ENCODE measurements at places on chromosomes 1 and 21. TPM values are rescaled to one million over a fixed set of nuclear protein-coding genes. Genes with fewer than 3 reads are reported as not detected.

- no peak for DNase-seq
- no peak overlapping the region for H3K4me3 ChIP-seq
- H3K36me3 ChIP-seq: no peaks in the 10 kb centered on the region
Observed at GRCh38 chr1:117570988-117571409, 34.8 kb upstream of the TENT5C start.

GRCh38 chr1:202861420-202862132 is 27.4 kb downstream of the RABIF start:
- H3K27ac ChIP-seq: no peak overlapping the region
- H3K4me1 ChIP-seq: peaks cover 3% of the 10 kb centered on the region
- H3K36me3 ChIP-seq: no peaks in the 10 kb centered on the region
- H3K4me3 ChIP-seq: peak overlapping the region; percentile 72
- peak; percentile 88 for DNase-seq

DNA sequence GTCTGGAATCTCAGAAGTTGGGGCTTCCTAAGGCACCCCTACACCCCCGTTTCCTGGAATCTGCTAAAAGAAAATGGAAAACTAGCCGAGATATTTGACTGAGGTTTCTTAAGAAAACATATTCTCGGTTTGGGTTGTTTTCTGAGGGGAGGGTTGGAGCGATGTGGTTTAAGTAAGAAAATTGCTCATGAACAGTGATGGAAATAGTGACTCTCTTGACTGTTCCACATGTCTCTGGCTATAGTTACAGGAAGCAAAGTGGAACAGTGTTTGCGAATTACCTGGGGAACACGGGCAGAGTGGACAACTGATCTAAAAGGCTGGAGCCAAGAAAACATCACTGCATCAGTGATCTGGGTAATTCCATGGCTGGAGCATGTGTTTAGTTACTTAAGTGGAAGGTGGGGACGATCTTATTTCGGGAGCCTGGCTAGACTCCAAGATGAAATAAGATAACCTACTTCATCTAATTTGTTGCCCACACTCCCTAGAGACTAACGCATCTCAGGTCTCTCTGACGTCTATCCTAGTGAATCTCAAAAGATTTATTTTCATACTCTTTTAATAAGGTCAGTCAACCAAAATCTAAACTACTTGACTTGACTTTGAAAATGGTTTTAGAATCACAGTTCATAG is 92.4 kb downstream of the KCNJ15 start:
- H3K36me3 ChIP-seq: no peaks in the 10 kb centered on the region
- no peaks in the 10 kb centered on the region for H3K27me3 ChIP-seq
- H3K27ac ChIP-seq: no peak overlapping the region

The ATP1A4 gene
- not detected for total RNA-seq

- no peaks in the 10 kb centered on the region for H3K27me3 ChIP-seq
- H3K27ac ChIP-seq: no peak overlapping the region
- peaks cover 3% of the 10 kb centered on the region for H3K4me1 ChIP-seq
Observed at GRCh38 chr1:6460301-6461050, 5.5 kb downstream of the TNFRSF25 start.

The FMO2 gene
- total RNA-seq: 11.3 TPM

The TNFRSF1B gene
- 27.6 TPM for total RNA-seq

DNA sequence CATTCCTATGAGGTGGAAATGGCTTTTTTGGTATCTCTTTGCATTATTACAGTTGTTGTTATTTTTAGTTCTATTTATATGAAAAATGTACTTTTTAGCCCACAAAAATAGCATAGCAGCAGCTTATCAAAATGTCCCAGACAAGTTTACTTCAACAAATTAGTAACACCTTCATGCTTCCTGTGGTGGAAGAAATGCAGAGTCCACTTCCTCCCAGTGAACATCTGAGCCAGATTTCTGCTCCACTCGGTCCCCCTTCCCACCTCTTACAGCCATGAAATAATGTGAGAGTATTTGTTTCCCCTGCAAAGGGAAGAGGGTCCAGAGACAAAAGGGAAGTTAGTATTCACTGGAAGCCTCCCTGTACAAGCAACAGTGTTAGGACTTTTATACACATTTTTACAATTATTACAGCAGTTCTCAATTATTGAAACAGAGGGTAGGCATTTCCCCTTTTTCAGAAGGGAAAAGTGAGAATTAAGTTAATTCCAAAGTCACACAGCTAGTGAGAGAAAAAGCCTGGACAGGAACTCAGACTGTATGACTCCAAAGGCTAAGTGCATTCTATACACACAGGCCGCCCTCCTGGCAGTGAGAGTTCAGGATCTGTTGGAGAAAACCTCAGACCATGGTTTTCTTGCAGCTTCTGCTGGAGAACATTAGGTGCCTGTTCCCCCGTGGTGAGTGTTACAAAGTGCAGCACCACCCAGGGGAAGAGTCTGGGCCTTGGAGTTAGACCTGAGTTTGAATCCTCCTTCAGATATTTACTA is 126.5 kb downstream of the PBX1 start:
- no peak for DNase-seq
- no peaks in the 10 kb centered on the region for H3K36me3 ChIP-seq
- peaks cover 7% of the 10 kb centered on the region for H3K4me1 ChIP-seq

DNA sequence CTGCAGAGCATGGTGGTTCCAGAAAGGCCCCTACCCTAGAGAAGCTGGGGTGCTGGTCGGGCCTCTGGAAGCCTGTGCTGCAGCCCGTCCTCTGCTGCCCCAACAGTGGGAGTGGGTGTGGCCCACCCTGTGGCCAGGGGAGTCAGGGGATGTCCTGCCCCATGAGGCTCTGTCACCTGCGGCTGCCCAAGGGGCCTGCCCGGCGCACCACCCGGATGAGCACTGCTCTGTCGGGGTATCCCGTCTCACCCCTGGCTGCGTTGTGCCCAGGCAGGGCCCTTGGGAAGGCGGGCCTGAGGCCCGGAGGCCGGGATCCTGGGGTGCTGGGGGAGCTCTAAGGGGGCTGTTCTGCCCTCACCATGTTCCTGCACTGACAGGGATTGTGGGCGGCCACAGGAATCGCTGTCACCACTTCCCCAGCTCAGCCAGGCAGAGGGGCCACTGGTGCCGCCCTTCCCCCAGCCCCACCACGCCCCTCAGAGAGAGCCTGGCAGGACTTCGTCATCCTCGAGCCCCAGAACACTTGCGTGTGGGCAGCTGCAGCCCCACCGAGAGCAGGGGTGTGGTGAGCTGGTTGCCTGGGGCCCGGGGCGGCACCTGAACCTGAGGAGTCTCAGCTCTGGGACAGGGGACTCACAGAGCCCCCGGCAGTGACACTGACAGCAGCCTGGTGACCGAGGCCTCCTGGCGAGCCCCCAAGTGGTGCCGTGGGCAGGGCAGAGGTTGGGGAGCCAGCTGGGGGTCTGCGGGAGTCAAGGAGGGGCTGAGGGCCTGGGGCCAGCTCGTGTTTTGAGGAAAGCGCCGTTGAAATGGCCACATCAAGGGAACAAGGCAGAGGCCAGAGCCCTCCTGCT is 20.2 kb downstream of the PANK4 start:
- H3K4me3 ChIP-seq: no peak overlapping the region
- no peaks in the 10 kb centered on the region for H3K4me1 ChIP-seq
- peaks cover 6% of the 10 kb centered on the region for H3K27me3 ChIP-seq
- peaks cover 3% of the 10 kb centered on the region for H3K36me3 ChIP-seq
- H3K27ac ChIP-seq: no peak overlapping the region
- no peak for DNase-seq

- no peak for DNase-seq
- H3K36me3 ChIP-seq: no peaks in the 10 kb centered on the region
- no peak overlapping the region for H3K4me3 ChIP-seq
- H3K27ac ChIP-seq: no peak overlapping the region
Observed at GRCh38 chr1:172477741-172478140, 33.9 kb upstream of the PIGC start.

DNA sequence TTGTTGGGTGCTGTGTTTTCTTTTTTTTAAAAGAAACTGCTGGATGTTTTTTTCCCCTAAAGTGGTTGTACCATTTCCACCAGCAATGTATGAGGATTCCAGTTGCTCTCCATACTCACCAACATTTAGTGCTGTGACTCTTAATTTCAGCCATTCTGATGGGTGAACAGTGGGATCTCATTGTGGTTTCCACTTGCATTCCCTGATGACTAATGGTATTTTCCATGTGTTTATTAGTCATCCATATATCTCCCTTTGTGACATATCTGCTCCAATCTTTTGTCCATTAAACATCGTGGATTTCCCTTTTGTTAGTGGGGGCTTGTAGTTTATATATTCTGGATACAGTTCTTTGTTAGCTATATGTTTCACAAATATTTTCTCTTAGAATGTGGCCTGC is 206.0 kb downstream of the CAMTA1 start:
- no peaks in the 10 kb centered on the region for H3K36me3 ChIP-seq
- no peak overlapping the region for H3K27ac ChIP-seq
- no peak overlapping the region for H3K4me3 ChIP-seq

DNA sequence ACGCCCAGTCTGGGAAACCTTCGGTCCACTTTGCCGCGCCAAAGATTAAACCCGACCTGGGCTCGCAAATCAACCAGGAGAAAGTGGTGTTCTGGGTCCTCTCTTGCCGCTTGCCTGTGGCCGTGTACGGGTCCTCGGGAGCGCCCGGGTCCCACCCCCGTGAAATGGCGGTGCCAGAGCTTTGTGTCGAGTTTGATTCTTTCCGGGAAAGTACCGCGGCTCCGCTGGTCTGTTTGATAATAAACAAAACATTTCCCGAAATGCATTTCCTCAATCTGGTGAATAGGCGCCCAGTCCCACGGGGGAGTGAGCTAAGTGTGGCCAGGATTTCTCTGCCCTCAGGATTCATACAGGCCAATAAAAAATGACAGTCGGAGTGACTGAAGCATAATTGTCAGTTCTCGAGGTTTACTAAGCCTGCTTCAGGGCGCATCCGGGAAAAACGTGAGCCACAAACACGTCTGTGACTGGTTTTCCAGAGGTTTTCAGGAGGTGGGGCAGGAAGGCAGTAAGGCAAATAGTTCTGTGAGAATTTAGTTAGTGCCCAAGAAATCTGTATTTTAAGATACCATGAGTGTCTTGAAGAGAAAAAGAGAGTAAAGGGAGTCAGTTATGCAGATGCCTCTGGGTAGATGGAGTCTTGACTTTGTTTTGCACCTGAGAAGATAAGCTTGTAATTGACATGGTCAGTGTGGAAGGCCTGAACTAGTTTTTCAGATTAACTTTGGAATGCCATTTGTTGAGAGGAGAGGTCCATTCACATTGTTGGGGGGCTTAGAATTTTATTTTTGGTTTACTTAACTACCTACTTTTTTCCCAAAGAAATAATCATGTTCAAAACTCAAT is 675 bp downstream of the IFNAR1 start:
- H3K36me3 ChIP-seq: no peaks in the 10 kb centered on the region
- H3K27me3 ChIP-seq: no peaks in the 10 kb centered on the region
- DNase-seq: peak; percentile 72
- H3K27ac ChIP-seq: peak overlapping the region; percentile 90
- peak overlapping the region; percentile 88 for H3K4me3 ChIP-seq

DNA sequence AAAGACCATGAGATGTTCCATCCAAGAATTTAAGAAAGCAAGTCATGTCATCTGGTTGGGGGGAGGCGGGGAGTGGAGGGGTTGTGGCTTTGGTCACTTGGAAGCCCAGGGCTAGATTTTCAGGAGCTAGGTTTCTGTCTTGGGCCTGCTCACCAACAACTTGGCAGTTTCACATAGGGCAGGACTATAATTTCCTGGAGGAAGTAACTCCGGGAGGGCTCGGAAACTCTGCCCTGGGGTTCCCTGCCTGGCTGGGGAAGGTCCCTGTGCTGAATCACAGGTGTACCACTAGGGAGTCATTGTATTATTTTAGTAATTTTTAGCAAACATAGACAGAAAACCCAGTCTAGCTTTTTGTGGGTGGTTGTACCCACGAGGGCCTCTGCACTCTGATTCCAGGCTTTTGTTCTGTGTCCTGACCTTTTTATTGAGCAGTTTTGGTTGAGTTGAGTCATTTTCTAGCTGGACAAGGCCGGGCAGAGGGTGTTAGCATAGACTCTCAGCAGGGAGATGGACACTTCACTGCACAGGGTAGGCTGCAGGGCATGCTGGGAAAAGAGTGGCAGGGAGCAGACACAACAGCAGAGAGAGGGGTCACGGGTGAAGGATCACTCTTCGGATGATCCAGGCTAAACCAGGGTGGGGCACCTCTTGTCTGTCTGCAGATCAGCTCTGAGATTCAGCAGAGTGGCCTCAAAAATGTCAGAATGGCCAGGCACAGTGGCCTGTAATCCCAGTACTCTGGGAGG is 144.7 kb downstream of the GRIK3 start:
- no peak for DNase-seq
- no peaks in the 10 kb centered on the region for H3K36me3 ChIP-seq
- no peak overlapping the region for H3K27ac ChIP-seq

DNA sequence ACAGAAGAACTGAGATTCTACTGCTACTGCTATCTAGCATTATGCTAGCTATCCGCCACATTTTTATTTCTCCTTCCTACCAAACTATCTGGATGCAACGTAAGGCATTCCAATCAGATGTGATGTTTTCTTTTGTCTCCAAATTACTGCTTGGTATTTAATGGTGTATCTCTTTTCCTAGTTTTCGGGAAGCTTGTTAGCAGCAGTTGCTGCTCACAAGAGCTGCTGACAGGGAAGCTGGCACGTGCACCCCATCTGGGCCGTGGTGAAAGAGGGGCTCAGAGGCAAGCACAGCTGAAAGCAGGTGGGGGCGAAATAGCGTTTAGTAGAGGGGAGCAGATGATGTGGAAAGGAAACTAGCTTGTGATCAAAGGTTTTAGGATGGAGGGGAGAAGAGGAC is 57.3 kb downstream of the JAK1 start:
- no peak overlapping the region for H3K4me3 ChIP-seq
- H3K27me3 ChIP-seq: no peaks in the 10 kb centered on the region
- H3K36me3 ChIP-seq: no peaks in the 10 kb centered on the region
- no peak for DNase-seq

The ATP6V0B gene
- total RNA-seq: 66.9 TPM

- peaks cover 8% of the 10 kb centered on the region for H3K4me1 ChIP-seq
- no peak for DNase-seq
- no peaks in the 10 kb centered on the region for H3K27me3 ChIP-seq
- H3K4me3 ChIP-seq: no peak overlapping the region
- no peaks in the 10 kb centered on the region for H3K36me3 ChIP-seq
- no peak overlapping the region for H3K27ac ChIP-seq
Observed at GRCh38 chr1:17308593-17308992, 596 bp downstream of the PADI4 start.

DNA sequence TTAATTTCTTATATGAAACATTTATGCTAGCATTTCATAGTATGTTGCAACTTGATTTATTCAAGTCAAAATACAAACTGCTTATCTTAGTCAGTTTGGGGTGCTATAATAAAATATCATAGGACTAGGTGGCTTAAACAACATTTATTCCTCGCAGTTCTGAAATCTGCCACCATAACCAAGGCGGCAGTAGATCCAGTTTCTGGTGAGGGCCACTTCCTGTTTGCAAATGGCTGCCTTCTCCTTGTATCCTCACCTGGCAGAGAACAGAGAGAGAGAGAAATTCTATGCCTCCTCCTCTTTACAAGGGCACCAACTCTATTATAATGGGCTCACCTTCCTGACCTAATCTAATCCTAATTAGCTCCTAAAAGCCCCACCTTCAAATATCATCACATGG is 76.1 kb upstream of the RGS2 start:
- no peak overlapping the region for H3K27ac ChIP-seq
- H3K36me3 ChIP-seq: no peaks in the 10 kb centered on the region
- no peak for DNase-seq
- H3K4me3 ChIP-seq: no peak overlapping the region
- no peaks in the 10 kb centered on the region for H3K4me1 ChIP-seq

The RCAN3 gene
- total RNA-seq: 3.0 TPM

- H3K4me3 ChIP-seq: no peak overlapping the region
- no peaks in the 10 kb centered on the region for H3K4me1 ChIP-seq
- no peaks in the 10 kb centered on the region for H3K27me3 ChIP-seq
Observed at GRCh38 chr21:14753466-14754258, 207.5 kb upstream of the SAMSN1 start.

- no peaks in the 10 kb centered on the region for H3K36me3 ChIP-seq
- no peak overlapping the region for H3K27ac ChIP-seq
- no peak overlapping the region for H3K4me3 ChIP-seq
- no peak for DNase-seq
Observed at GRCh38 chr1:244346972-244347618, 104.6 kb downstream of the ADSS2 start.

Data from ovary (tissue), 10 donors.